Kidney capillary endothelial cell (primary cell): ENCODE measurements at places on chromosomes 1 and 21.
A peak's percentile ranks its signal among the peaks of the same experiment; 100 is the strongest.

- DNase-seq: no peak
These were observed 16.8 kb upstream of the MARK1 start for GRCh38 chr1:220511179-220511578.

DNA sequence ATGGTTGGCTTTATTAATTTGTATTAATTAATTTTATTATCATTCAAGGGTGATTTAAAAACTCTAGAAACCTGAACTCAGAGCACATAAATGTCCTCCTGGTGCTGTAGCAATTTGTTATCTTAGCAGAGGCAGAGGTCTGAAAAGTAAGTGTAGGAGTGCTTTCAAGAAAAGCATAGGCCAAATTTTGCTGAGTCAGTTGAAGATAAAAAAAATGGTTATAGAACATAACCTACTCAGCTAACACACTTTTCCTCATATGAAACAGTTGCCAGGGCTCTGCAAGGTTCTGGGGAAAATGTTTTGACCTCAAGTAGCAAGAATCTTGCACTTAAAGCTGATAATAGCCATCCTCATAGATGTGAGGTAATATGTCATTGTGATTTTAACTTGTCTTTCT is 53.5 kb upstream of the CHODL start:
- no peak for DNase-seq

GRCh38 chr1:8276173-8276914 is 41.6 kb upstream of the SLC45A1 start:
- DNase-seq: no peak

DNA sequence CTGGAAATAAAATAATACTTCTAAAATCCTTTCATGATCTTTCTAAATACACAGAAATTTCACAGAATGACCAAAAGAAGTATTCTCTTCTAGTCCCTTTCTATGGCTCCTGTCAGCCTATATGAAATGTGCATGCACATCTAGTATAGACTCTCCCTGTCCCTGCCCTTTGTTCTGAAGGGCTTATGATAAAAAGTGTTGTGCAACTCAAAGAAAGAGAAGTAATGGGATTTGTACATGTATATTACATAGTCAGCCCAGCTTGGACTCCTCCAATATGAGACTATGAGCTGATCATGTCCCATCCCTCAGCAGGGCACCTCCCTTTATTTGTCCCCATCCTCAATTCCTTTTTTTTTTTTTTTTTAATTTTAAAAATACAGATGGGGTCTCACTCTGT is 42.1 kb upstream of the LAX1 start:
- no peak for DNase-seq

DNA sequence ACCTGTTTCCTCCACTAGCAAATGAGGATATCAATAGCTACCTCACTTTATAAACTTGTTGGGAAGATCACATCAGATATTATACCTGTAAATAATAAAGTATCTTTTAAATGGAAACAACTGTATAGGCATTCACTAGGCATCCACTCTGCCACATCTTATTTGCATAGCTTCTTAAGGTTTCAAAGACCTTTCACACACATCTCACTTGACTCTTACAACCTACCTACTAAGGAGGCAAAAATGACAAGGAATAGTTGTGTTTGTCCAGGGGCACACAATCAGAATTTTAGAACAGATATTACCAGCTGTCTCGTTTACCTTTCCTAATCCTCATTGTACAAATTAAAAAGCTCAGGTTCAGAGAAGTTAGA is 51.5 kb downstream of the VANGL2 start:
- DNase-seq: no peak

DNA sequence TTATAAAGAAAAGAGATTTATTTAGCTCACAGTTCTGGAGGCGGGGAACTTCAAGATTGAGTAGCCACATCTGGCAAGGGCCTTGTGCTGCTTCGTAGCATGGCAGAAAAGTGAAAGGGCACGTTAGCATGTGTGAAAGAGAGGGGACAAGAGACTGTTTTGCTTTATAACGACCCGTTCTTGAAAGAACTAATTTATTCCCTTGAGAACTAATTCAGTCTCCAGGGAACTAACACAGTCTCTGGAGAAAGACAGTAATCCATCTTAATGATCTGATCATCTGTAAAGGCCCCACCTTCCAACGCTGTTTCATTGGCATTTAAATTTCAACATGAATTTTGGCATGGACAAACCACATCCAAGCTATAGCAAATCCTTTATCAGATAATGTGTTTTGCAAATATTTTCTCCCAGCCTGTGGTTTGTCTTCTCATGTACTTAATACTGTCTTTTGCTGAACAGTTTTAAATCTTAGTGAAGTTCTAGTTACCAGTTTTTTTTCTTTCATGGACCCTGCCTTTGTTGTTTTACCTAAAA is 26.1 kb downstream of the MTR start:
- DNase-seq: no peak

GRCh38 chr1:163265547-163265946 is 56.2 kb upstream of the NUF2 start:
- no peak for DNase-seq

GRCh38 chr1:172887162-172887561 is 163.6 kb downstream of the TNFSF18 start:
- DNase-seq: no peak

DNA sequence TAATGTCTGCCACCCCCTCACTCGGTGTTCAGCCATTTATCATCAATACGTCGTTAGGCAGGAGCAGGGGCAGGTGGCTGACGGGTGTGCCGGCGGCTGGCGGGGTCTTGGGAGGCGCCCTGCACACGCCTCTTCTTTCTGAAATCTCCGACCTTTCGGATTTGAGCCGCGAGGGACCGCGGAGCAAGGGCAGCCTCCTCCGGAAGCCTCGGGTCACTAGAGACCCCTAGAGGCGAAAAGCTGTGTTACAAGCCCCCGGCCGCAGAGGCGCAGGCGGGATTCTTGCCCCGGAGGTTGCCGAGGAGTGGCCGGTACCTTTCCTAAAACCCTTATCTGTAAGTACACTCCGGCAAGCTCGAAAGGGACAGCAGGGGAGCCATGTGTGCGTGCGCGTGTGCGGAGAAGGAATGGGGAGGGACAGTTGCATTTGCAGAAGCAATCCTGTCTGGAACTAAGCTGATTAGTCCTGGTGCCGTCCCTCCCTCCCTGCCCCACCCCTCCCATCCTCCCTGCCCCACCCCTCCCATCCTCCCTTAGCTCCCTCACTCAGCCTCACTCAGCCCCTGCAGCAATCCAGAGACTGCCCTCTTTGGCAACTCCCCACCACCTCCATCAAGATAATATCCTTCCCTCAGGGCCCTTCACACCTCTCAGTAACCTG is 11.0 kb downstream of the BRINP2 start:
- DNase-seq: peak; percentile 30

DNA sequence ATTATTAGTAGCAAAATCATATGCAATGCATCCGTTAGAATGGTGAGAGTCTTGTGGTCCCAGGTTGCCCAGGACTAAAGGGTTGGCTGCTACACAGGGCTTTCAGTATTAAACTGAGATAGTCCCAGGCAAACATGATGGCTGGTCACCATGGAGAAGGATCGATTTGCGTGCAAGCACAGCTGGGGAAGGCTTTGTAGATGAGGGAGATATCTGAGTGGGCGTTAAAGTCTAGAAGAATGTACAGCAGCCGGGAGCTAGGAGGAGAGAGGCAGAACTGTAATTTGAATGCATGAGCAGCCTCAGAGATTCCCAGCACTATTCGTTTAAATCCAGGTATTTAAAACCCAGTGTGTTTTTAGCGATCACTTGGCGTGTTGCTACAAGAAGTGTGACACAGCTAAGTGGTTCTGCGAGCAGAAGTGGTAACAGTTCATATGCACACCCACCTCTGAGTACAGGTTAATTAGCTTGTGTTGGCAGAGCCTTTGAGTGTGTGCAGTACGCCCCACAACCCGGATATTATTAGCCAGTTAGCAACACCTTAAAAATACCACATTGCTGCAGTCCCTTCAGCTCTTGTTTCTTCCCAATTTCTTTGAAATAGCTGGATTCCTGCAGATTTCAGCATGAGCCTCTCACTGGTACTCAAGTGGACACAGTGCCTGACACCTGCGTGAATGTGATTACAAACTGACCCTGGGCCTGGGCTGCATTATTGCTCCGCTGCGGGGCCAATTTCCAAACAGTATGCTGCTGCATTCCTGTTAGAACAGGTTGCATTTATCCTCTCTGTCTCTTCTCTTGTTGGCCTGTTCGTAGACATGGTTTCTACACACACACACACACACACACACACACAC is 67.2 kb upstream of the SCAF4 start:
- no peak for DNase-seq

- DNase-seq: peak; percentile 86
These were observed at the start of gene PTGS2 for GRCh38 chr1:186680245-186681061. TSS of gene PTGS2 (minus strand) at chr1:186680423. CDS start at chr1:186680290, 133 bp downstream.

DNA sequence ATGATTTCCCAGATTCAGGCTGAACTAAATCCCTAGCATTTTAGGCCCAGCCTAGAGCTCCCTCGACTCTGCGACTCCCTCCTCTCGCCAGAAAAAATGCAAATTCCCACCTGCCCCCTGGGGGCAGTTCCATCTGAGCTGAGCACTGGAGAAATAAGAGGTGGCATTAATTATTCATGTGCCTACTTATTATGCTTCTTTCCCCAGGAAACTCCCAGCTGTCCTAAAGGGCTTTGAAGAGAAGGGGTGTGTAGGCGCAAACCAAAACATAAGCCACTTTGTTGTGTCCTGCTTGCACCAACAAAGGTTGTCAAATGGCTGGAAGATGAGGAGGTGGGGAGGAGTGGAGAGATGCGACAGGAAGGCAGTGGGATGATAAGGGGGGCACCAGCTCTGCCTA is 41.4 kb upstream of the GOLT1A start:
- no peak for DNase-seq

DNA sequence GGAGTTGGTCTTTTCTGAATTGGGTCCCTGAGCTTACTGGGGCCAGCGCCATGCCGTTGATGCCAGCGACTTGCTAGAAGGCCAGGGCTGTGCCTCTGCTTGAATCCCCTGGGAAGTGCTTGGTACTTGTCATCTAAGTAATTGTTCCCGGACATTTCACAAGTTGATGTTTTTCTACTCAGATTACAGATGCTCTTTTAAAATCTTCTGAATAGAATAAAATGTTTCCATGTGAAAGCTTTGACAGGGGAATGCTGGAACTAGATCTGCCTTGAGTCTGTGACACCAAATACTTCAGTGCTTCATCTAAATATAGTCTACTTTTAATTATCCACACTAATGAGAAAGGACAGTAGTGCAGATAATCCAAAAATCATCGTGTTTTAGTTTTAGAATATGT is 38.3 kb downstream of the PTGFRN start:
- no peak for DNase-seq

- DNase-seq: no peak
These were observed 10.7 kb upstream of the FHAD1 start for GRCh38 chr1:15236321-15236721.

DNA sequence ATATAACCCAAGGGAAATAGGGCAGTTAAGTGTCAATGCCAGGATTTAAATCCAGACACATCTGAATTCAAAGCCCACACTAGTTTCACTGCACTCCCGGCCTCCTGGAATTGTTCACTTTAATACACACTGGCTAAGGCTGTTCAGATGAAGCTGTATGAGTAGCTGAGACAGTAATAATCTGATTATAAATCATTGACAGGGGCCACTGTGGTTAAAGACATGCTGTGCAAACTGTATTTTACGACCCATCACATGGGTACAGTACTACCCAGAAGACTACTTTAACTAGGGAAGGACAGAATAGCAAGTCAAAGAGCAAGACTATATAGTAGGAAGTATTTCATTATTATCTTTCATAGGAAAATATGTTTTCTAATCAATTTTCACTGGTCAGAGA is 16.1 kb upstream of the NTNG1 start:
- DNase-seq: no peak

DNA sequence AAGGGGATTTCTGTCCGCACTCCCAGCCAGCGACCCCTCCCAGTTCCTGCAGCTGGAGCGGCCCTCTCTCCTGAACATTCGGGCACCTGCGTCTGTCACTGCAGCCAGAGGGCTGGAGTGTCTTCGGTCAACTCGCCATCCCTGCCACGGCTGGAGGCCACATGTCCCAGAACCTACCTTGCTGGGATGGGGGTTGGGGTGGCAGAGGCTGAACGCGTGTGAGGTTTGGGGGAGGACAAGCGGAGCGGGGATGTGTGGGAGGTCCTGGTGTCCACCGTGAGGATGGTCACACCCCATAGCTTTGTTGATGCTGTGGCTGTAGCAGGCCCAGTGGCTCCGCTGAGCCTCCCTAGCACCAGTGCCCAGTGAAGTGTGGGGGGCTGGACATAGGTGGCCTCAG is 14.8 kb upstream of the C1orf174 start:
- no peak for DNase-seq

- DNase-seq: no peak
These were observed 15.6 kb upstream of the CHIA start for GRCh38 chr1:111275079-111275478.

GRCh38 chr1:232577772-232578171 is 52.2 kb downstream of the SIPA1L2 start:
- no peak for DNase-seq
